Activated naive CD4-positive, alpha-beta T cell treated with anti-CD3 and anti-CD28 coated beads, Interleukin-2, amount 10 ng/mL, durations not matched to agents 7 days and 5 days (primary cell): ENCODE measurements at places on chromosomes 1 and 21.

DNA sequence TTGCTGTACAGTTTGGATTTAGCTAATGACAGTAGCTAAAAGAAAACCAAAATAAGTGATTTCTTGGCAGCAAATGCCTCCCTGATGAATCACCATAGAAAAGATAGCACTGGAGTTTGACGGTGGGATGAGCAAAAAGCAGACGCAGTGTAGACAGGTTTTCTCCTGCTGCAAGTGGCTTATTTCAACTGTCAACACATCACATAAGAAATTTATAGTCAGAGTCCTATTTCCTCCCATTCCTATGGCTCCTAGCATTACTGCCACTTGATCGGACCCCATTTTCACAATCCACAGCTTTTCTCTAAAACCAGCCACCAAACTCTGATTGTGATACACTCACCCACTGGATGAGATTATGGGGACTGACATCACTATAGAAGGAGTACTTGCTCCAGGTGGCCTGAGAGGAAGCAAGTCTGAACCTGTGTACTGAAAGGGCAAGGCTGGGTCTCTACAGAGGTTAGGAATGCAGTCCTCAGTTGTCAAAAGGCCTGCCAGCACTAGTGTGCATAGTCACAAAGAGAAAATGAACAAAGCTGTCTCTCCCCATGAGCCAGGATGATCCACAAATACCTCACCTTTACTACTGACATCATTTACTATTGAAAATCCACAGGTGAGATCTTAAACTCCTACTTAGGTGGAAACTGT is 359.8 kb downstream of the LTN1 start:
- peaks cover 13% of the 10 kb centered on the region for H3K4me1 ChIP-seq
- no peak for DNase-seq
- H3K27me3 ChIP-seq: no peaks in the 10 kb centered on the region

DNA sequence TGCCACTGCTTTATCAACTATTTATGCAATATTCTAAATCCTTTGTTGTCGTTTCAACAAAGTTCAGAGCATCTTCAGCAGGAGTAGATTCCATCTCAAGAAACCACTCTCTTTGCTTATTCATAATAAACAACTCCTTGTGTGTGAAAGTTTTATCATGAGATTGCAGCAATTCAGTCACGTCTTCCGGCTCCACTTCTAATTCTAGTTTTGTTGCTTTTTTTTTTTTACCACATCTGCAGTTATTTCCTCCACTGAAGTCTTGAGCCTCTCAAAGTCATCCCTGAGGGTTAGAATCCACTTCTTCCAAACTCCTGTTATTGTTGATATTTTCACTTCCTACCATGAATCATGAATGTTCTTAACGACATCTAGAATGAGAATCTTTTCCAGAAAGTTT is 14.8 kb upstream of the ETS2 start:
- DNase-seq: no peak
- H3K27ac ChIP-seq: no peak overlapping the region
- no peaks in the 10 kb centered on the region for H3K36me3 ChIP-seq
- peaks cover 6% of the 10 kb centered on the region for H3K4me1 ChIP-seq

DNA sequence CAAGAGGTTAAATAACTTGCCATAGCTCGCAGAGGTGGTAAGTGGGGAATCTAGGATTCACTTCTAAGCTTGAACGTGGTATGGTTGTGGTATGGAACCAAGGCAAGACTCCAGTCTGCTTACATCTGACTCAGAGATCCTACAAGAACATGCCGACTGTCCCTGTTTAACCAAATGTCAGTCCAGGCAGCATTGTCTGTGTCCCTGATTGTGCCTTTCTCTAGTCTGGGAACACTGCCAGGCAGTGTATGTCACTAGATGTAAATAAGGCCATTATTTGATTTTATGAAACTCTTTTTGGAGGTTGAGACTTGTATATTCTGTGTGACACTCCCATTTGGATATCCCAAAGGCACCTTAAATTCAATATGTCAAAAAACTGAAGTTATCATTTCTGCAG is 96.0 kb downstream of the NOS1AP start:
- H3K27me3 ChIP-seq: peaks cover 16% of the 10 kb centered on the region
- no peaks in the 10 kb centered on the region for H3K4me1 ChIP-seq
- H3K27ac ChIP-seq: no peak overlapping the region
- H3K36me3 ChIP-seq: no peaks in the 10 kb centered on the region
- no peak overlapping the region for H3K4me3 ChIP-seq
- no peak for DNase-seq

DNA sequence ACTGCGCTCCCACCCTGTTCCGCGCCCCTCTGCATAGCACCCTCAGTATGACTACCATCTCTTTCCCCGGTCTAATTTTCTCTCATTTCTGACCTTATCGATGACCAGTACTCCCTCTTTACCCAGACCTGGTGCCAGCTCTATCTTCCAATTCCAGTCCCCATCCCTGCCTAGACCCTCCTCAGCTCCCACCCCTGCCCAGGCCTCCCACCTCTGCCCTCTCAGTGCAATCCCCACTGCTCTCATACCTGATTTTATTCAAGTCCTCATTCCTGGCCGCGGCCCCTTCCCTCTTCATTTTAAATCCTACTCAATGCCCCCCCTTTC is 1.3 kb downstream of the USP24 start:
- H3K27ac ChIP-seq: peak overlapping the region; percentile 91
- peak; percentile 29 for DNase-seq
- H3K4me3 ChIP-seq: peak overlapping the region; percentile 89
- H3K4me1 ChIP-seq: peaks cover 78% of the 10 kb centered on the region
